Large intestine (tissue), 12 donors: ENCODE measurements at places on chromosomes 5 and 9.

GRCh38 chr5:3598207-3598606 lies 2.6 kb downstream of the IRX1 start:
- DNase-seq: no peak

GRCh38 chr5:132831095-132831860 lies 831 bp upstream of the SHROOM1 start:
- DNase-seq: no peak

DNA sequence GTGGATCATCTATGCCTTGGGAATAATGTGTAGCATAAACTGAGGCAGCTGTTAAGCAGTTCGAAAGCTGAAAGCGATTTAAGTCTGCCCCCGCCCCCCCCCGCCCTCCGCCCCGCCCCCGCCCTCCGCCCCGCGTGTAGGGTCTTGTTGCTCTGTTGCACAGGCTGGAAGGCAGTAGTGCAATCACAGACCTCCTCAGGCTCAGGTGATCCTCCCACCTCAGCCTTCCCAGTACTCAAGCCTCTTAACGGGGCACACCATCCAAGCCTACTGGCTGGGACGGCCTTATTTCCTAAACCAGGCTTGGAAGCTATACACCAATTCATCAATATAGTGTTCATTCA lies 945 bp downstream of the ANKDD1B start:
- DNase-seq: no peak

GRCh38 chr9:108569624-108570023 lies 286.2 kb downstream of the ACTL7B start:
- DNase-seq: peak; percentile 16

GRCh38 chr5:5430136-5430535 lies 7.7 kb downstream of the ICE1 start:
- peak; percentile 37 for DNase-seq

DNA sequence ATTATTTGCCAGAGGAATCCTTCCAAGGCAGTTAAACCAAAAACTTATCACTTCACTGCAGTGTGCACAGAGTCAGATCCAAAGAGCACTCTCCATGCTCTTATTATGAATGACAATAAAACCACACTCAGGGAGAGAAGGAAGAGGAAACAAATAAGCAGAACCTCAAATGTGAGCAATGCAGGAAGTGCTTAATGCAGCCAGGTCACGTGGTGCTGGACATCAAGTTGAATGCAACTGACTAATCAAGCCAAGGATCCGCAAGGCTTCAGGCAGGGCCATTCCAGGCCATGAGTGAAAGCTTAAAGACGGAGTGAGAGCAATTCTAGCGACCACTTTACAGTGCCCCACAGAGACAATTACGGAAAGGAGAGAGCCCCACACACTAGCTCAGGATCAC lies 230.4 kb upstream of the PUM3 start:
- no peak for DNase-seq

GRCh38 chr5:143957455-143957854 lies 145.5 kb downstream of the HMHB1 start:
- DNase-seq: no peak

DNA sequence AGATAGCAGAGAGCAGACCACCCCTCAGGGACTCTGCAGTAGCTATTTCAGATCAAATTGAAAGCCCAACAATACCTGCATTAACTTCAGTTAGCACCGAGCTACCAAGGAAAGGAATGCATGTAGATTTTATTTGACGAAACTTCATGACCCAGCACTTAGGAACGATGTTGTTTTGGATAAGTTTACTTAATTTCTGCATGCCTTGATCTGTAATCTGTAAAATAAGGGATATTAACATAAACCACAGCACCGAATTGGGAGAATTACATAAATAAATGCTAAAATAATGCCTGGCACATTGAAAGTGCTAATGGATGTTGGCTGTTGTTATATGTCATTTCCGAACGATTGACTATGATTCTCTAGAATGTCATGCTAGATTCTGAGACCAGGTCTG lies 435.8 kb upstream of the CLINT1 start:
- DNase-seq: no peak

GRCh38 chr9:75163764-75164163 lies 75.5 kb downstream of the OSTF1 start:
- no peak for DNase-seq

DNA sequence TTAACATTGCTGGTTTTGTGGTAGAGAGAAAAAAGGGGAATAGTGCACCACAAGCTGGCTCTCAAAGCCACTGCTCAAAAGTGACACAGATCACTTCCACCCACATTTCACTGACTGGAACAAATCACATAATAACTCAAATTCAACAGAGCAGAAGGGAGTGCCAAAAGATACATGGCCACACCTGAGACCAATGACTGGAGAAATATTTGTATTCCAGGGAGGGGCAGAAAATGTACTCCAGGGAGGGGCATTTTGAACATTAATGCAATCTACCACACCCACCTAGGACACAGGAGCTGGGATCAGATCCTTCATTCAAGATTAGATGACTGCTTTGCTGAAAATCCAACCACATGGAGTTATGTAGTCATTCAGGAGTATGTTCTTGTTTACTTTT lies 44.8 kb upstream of the ALDOB start:
- DNase-seq: peak; percentile 47

GRCh38 chr5:150440948-150441812 lies 8.4 kb downstream of the RPS14 start:
- no peak for DNase-seq

- no peak for DNase-seq
Observed at GRCh38 chr9:13322828-13323550, 43.5 kb upstream of the MPDZ start.

DNA sequence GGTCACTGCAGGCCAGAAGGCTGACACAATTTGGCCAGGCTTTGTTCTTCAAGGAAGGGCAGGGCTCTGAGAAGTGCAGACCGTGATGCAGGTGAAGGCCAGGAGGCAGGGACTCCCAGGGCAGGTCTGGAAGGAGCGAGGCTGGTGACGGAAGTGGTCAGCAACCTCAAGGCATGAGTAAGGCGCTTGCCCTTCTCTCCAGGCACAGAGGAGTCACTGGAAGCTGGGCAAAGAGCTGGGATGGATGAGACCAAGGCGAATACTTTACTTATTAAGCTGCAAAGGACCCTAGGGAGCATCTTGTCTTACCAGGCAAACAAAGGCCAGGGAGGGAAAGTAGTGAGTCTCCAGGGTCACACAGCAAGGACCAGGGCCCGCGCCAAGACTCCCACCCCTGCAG lies 18.6 kb downstream of the IRF1 start:
- no peak for DNase-seq

GRCh38 chr9:114289106-114289505 lies 33.8 kb upstream of the ORM1 start:
- DNase-seq: no peak

DNA sequence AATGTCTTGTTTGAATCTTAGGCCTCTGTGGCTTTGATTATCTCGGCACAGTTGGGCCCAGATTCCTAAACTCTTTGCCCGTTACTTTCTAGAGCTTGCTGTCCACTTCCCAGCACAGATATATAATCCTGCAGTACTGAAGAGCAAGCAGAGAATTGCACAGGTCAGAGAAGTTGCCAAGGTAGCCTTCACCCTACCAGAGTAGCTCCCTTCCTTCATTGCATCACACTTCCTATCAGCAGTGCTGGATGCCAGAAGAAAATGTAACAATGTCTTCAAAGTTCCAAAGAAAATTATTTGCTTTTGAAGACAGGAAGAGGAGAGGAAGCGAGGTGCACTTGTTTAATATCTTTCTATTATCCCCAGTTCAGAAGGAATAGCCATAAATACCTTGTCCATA lies 38.1 kb upstream of the SPATA31D4 start:
- no peak for DNase-seq

GRCh38 chr9:20593537-20593936 lies 28.8 kb downstream of the MLLT3 start:
- DNase-seq: no peak

GRCh38 chr5:137414112-137414755 lies 84.9 kb downstream of the SPOCK1 start:
- no peak for DNase-seq

GRCh38 chr9:126357074-126357473 lies 30.4 kb downstream of the MVB12B start:
- no peak for DNase-seq

DNA sequence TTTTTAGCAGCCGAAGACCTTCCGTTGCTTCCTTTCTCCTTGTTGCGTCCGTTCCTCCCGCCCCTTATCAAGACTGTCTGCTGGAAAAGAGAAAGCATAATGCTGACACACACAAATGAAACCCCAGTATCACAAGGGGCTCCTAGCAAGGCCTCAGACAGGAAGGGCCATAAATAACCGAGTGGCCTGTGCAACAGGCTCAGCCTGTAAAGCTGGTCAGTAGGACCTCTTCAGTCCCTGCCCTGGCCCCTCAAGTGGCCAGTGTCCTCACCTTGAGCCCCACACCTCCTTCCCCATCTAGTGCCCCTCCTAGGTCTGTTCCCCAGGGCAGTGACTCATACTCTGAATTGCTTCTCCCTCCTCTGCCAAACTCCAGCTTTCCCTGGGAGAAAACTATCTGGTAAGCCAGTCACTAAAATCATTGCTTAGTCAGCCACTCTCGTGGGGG lies 174.6 kb upstream of the IL12B start:
- peak; percentile 87 for DNase-seq

- no peak for DNase-seq
Observed at GRCh38 chr9:126002476-126003350, 255.5 kb downstream of the PBX3 start.

DNA sequence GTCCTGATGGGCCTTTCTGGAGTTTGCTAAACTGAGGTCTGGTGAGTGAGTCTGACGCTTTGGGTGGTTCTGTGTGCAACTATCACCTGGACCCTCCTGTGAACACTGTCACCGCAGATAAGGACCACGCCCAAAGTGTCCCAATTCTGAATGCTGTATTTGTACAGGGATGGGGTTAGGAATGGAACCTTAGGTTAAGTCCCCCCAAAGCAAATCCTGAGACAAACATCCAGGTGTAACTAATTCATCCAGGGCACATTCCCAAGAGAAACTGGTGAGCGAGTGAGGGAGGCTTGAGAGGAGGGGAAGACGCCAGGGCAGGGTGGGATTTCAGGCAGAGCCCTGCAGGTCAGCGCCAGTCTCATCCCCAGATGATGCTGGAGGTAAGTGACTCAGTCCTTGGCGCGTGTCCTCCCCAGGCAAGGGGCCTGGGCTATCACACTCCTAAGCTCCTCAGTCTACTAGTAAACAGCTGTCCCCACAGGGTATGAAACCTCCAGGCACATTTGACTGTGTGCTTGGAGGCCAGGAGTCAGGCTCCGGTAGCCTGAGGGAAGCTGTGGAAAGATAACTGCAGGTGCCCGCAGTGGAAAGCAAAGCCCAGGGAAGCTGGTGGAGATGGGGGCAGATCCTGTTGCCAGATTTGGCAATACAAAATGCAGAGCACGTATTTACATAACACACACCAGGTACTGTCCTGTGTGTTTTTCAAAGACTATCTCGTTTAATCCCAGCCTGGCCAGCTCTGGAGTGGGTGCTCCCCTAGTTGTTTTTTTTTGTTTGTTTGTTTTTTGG lies 66.7 kb downstream of the IL6ST start:
- no peak for DNase-seq

- no peak for DNase-seq
Observed at GRCh38 chr5:140342287-140342686, 4.1 kb downstream of the HBEGF start.

GRCh38 chr9:113602126-113603047 lies 138.9 kb downstream of the RGS3 start:
- peak; percentile 64 for DNase-seq

GRCh38 chr5:125499636-125500332 lies 753.3 kb upstream of the ZNF608 start:
- DNase-seq: no peak

GRCh38 chr5:172077664-172078425 lies 71.4 kb upstream of the FBXW11 start:
- peak; percentile 24 for DNase-seq

GRCh38 chr9:79975621-79976256 lies 404.0 kb downstream of the TLE4 start:
- DNase-seq: no peak

GRCh38 chr9:37732086-37732741 lies 21.4 kb upstream of the TRMT10B start:
- no peak for DNase-seq

DNA sequence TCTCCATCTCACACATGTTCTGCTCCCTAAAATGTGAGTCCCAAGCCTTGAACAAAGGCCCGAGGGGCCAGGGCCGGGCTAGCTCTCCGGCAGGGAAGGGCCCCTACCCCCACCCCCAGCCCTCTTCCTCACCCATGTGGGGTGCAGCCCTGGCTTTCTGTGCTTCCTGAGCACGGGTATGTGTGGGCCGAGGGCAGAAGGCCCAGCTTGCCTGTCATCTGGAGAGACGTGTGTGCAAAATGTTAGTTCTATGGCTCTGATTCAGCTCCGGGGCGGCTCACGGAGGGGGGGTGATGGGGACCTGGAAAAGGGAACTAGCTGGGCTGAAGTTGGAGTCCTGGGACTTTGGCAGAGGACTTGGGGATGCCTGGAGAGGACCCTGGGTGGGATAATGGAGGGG lies 90.3 kb upstream of the ARAP3 start:
- DNase-seq: no peak

DNA sequence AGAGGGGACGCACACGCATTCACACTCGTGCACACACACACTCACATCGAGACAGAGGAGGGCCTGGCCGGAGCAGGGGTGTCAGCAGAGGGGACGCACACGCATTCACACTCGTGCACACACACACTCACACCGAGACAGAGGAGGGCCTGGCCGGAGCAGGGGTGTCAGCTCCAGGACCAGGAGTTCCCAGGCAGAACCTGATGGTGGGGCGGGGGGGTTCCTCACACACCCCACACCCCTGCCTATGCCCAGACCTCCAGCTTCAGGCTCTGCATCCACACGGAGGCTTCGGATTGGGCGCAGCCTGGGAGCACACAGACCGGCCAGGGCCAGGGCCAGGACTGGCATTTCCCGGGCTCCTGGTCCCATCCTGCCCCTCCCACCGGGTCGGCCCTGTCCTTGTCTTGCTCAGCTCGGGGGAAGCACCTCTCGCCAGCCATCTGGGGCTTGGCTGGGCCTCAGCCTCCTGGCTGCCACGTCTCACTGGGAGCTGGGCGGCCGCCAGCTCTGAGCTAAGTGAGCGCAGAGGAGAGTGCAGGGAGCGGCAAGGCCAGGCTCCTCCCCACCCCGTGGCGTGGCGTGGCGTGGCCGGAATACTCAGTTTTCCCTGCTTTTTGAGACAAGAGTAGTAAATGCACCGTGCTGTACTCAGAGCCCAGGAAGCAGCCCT lies 31.3 kb downstream of the ADAMTS2 start:
- peak; percentile 61 for DNase-seq
